Stimulated activated CD4-positive, alpha-beta T cell treated with anti-CD3 and anti-CD28 coated beads, Interleukin-1b, Interleukin-23, amount 100 ng/mL, for 24 hours (primary cell): ENCODE measurements at places on chromosomes 3 and 15.

DNA sequence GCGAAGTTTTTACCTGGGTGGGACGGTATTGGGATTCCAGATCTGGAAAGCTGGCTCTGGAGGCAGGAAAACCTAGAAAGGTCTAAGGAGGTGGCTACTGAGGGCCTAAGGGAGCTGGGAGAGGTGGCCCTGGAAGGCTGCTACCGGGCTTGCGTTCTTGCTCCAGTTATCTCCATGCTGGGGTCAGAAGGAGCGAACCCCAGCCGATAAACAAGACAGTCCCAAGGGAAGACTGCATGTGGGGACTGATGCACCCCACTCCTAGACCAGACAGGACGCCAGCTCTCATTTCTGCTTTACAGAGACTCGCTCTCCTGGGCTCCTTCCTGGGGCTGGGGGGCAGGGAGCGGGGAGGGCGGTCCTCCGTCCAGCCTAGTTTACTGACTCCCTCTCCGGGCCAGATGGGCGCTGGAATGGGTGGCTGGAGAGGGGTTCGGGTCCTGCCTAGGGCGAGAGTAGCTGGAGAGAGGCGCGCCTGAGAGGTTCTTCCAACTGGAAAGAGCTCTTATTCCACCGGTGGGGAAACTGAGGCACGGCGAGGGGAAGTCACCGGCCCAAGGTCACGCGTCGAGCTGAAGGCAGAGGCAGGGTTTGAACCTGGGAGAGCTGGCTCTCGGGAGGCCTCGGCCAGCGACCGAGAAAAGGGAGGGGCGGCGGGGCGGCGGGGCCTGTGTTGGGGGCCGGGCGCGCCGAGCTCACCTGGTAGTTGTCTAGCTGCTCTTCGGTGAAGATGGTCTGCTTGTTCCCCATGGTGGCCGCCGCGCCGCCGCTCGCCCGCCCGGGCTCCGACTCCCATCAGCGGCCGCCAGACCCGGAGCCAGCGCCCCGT, 565 bp downstream of the CIB2 start:
- no peak for DNase-seq

GRCh38 chr3:144501467-144501866, 529.8 kb downstream of the DIPK2A start:
- no peak for DNase-seq

GRCh38 chr15:94348084-94348483, 116.7 kb downstream of the MCTP2 start:
- no peak for DNase-seq

DNA sequence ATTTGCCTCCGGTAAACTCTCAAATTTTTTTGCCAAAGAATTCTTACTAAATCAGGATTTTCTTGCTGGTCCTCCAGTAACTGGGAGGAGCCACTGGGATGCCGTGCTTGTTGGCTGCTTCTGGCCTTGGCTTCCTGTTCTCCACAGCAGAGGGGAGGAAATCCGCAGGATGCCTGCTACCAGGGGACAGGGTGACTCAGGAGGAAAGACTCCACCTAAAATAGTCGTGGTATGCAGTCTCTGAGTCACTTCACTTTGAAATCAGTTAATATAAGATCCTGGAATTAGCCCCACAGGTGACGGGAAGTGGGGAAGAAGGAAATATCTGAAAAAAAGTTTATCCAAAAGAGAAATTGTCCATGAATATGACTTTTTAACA, 6.5 kb upstream of the TM4SF18 start:
- DNase-seq: no peak

DNA sequence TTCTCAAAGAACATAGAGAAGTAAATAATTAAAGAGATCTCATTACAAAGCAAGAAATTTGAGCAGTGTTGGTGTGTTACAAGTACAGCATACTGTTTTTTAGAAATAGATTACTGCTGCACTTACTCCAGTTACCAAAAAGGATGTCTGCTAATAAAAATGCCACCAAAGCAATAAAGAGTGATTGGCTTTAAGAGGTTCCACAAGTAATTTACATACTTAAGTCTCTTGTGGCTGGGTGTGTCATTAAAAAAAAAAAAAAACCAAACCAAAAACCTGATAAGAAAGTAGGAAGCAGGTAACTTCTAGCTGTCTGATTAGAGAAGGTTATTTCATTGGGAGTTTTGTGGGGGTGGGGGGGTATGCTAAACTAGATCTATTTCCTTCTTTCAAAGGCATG, 15.2 kb downstream of the RAB11A start:
- DNase-seq: no peak

GRCh38 chr15:100809587-100809986, 70.0 kb upstream of the ALDH1A3 start:
- DNase-seq: no peak

DNA sequence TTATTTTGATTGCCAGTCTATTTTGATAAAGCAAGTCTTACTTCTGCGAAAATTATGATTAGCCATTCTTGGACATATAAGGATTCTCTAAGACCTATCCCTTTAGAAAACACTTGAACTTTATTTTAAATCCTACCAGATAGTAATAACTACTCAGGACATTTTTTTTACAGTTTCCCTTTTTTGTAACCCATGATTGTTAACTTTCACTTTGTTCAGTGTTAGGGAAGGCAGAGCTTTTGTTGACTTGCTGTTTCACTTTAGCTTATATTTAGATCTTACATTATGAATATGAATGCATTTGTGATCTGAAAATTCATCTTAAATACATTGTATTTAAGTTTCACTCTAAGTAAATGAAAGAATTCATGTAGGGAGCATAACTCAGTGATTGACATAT, 167.0 kb downstream of the AKAP13 start:
- DNase-seq: no peak

- DNase-seq: peak; percentile 39
Observed at GRCh38 chr15:60932051-60932915, 296.8 kb downstream of the RORA start.

DNA sequence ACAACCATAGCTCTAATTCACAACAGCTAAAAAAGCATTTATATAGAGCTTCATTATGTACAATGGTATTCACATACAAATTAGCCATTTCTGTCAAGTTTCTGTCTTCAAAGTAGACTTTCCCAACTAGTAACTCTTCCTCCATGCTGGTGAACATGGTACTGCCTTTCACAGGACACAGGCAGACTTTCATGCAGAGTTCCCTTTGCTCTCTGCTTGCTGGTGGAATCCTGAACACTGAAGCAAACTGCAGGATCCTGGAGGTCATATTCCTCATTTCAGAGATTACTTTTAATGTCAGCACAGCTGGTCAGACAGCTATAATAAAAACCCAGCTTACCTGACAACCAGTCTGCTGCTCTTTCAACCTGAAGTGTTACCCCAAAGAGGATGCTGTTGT, 53.6 kb downstream of the TASOR start:
- DNase-seq: no peak

GRCh38 chr15:72375846-72376581, at the start of gene HEXA:
Gene HEXA (minus strand): TSS chr15:72376014. CDS start chr15:72375972, 42 bp downstream.
- DNase-seq: peak; percentile 98

- no peak for DNase-seq
Observed at GRCh38 chr15:23073890-23074646, 34.7 kb upstream of the TUBGCP5 start.

DNA sequence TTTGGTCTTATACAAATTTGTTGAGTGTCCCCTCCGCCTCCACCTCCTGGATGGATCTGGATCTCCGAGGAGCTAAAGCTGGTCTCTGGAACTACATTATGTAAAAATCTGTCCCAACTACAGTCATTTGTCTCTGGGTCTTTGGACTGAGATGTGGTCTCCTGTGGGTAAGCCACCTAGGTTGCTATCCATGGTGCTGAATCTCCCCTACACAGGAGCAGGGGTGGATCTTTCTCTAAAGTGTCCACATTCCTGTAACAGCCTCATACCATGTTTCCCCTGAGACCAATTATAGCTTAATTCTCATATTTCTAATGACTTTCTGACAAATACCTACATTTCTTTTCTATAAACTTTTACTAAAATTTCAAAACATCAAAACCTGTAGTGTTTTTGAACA, 625.8 kb downstream of the TAFA4 start:
- no peak for DNase-seq

DNA sequence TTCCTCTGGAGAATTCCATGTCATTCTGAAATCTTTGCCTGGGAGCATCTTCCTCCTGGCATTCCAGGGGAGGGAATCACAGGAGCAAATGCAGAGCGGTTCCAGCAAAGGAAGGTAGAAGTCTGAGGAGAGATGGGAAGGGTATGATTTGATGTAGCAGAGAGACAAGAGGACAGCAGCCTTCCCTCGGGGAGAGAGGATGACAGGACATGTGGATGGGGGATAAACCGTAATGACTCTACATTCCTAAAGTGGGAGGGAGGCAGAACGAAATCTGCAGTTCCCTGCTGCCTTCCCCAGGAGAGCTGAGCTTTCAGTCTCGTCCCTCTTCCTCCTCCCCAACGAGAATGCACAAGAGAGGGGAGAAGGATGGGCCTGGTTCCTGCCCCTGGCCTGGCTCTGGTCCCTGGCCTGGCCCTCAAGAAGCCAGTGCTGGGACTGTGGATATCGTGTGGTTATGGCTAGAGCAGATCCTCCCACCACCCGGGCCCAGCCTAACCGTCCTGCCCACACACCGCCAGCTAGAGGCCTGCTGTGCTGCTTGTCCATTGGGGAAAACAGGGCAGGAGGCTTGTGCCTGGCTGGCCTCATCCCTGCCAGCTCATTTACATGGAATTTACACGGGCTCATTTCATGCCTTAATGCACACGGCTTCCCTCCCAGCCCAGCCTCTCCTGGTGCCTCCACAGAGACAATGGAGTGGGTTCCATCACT, 26.6 kb downstream of the SEMA7A start:
- DNase-seq: no peak

DNA sequence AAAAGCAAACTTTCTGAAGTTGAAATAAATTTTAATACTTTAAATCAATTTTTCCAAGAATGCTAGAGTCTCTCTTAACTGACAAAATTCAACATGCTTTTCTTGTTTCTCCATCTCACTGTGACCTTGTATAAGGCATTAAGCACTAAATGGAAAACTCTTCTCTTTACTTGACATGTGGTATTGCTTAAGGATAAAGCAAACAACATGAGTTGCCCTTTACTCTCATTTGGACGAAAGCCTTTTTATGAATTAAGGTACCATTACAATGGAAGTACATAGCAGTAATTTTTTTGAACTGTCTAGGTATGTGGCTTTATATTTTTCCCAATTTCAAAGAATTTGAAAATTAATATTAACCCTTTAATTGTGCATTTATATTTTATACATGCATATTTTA, 1.4 kb downstream of the STRIT1 start:
- no peak for DNase-seq

DNA sequence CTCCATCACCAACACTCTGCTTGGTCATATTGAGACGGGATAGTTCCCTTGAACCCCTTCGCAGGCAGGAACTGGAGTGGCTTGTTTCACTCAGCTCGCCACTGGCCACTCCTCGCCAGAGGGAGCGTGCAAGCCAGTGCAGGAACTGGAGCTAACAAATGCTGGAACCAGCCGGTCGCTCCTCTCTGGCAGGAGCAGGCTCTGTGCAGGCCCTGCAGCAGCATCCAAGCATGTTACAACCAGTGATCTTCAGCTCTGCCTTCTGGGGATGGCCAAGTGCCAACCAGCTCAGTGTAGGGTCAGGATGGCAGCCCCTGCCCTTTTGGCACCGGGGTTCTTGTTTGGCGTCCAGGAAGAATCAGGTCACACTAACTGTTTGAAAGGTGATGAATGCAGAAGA, 329.0 kb upstream of the AZI2 start:
- no peak for DNase-seq
